ENCODE measurements at places on chromosomes 7 and 10. TPM values are rescaled to one million over a fixed set of nuclear protein-coding genes. Genes with fewer than 3 reads are reported as not detected.

AGMO gene
- total RNA-seq, result 1.4 TPM

ASAH2 gene
- total RNA-seq, result 1.3 TPM

STOX1 gene
- total RNA-seq, result 1.5 TPM

PON3 gene
- 1.6 TPM for total RNA-seq

PRDX3 gene
- total RNA-seq, result 118 TPM

GRCh38 chr10:73645251-73645650 lies 4.0 kb upstream of the MYOZ1 start:
- H3K36me3 ChIP-seq, result no peaks in the 10 kb centered on the region
- H3K4me3 ChIP-seq, result no peak overlapping the region
- no peak for DNase-seq
- H3K27ac ChIP-seq, result no peak overlapping the region
- H3K4me1 ChIP-seq, result no peaks in the 10 kb centered on the region

DNA sequence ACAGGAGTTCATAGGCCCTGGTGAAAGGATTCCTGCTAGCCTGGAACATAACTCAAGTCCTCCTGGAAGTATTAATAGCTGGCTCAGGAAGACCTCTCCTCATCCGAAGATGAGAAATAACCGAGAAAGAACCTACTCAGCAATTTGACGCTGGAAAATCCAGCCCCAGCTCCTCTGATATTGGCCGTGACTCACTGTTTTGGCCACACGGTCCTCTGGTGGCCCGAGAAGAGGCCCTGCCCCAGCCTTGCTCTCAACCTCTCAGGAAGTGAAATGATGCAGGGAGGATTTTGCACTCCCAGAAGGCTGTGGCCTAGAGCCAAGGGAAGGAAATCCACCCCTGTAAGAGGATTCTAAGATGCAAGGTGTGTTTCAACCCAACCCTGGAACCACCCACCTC lies 121.6 kb downstream of the MTPAP start:
- no peaks in the 10 kb centered on the region for H3K4me1 ChIP-seq
- no peaks in the 10 kb centered on the region for H3K36me3 ChIP-seq
- H3K27me3 ChIP-seq, result no peaks in the 10 kb centered on the region
- no peak overlapping the region for H3K27ac ChIP-seq
- no peak for DNase-seq
- H3K4me3 ChIP-seq, result no peak overlapping the region

- peak overlapping the region; percentile 66 for H3K4me3 ChIP-seq
- H3K27me3 ChIP-seq, result no peaks in the 10 kb centered on the region
- H3K27ac ChIP-seq, result no peak overlapping the region
- H3K36me3 ChIP-seq, result no peaks in the 10 kb centered on the region
These were observed 2.1 kb downstream of the VSIR start for GRCh38 chr10:71771204-71771603.

DNA sequence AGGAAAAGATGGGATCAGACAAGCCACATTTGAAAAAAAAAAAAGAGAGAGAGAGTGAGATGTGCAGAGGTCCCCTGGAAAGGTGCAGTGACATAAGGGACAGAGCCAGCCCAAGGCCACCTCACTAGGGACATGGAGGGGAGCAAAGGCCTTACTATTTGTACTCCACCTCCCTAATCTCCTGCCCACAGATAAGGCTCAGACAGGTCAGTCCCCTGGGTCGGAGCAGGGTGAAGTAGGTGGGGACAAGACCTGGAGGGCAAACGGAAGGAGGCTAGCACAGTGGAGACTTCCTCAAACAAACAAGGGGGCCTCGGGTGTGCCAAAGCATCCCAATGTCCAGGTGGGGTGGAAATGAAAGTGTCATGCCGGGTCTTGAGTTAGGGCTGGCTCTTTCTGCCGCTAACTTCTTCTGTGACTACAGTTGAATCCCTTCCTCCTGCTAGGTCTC lies 7.0 kb downstream of the PRF1 start:
- H3K36me3 ChIP-seq, result no peaks in the 10 kb centered on the region
- H3K27me3 ChIP-seq, result no peaks in the 10 kb centered on the region
- H3K27ac ChIP-seq, result no peak overlapping the region
- no peak overlapping the region for H3K4me3 ChIP-seq
- no peak for DNase-seq

GRCh38 chr7:82549616-82550285 lies 106.2 kb upstream of the CACNA2D1 start:
- H3K4me3 ChIP-seq, result no peak overlapping the region
- no peaks in the 10 kb centered on the region for H3K36me3 ChIP-seq
- H3K27me3 ChIP-seq, result no peaks in the 10 kb centered on the region
- H3K27ac ChIP-seq, result no peak overlapping the region
- no peaks in the 10 kb centered on the region for H3K4me1 ChIP-seq

DNA sequence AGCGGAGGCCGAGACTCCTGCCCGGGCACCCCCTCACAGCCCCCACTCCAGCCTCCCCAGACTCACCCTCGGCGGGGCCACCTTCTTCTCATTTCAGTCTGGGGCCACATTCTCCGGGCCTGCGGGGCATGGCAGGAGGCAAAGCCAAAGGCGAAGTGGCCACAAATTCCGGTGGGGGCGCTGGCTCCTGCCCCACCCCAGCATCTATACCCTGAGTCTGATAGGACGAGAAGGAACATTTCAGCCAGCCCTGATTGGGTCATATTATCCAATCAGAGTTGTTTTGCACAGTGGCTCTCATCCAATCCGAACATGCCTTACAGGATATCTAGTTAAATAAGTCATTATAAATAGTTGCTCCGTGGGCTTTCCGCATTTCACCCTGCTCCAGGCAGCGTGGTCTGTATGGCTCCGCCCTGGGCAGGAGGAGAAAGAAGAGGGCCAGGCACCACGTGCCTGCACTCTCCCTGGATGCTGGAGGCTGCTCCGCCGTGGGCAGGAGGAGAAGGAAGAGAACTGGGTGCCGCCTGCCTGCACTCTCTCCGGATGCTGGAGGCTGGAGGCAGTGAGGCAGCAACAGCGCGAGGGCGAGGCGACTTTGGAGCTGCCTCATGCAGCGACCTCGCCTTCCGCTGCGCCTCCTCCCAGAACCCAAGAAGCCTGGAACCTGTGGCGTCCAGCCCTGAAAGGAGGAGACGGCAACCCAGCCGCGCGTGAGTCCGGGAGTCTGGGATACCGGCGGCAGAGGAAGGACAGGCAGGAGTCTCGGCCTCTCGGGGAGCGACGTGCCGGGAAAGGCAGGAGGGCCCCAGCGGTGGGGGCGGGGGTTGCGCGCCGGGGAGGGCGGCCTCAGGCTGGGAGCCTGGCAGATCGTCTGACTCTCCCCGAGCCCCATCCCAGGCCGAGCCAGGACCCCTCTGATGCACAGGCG lies 162.9 kb downstream of the ZNF33B start:
- no peak overlapping the region for H3K27ac ChIP-seq
- DNase-seq, result peak; percentile 4
- H3K4me1 ChIP-seq, result no peaks in the 10 kb centered on the region
- H3K4me3 ChIP-seq, result no peak overlapping the region

DNA sequence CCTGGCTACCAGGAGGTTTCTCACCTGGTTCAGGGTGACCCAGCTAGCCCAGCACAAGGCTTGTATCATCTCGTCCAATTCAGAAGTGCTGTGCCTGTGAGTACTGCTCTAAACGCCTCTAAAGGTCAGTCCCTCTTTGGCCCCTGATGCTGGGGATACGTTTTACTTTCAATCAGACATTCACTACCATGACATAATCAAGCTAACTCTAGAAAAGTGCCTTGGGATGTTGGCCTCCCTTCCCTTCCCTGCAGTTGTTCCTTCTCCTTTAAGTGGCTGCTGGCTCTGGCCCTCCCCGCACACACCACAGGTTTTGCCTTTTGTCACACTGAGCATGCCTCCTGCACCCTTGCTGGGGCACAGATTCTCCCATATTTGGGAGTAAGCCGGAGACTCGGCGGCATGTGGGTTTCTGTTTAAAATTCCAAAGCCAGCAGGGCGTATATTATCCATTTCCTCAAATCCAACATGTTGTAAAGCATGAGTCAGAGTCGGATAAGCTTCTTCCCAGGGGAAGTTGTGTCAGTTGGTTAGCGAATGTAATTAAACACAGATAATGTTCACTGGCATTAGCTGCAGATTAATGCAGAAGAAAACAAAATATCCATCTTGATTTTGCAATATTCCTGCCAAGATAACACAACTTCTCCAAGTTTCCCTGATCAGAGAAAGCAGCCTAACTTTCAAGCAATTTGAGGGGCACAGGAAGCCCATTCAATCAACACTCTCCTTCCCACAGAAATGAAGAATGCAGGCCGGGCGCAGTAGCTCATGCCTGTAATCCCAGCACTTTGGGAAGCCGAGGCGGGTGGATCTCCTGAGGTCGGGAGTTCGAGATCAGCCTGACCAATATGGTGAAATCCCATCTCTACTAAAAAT lies 31.8 kb upstream of the VCL start:
- no peak overlapping the region for H3K4me3 ChIP-seq
- H3K27ac ChIP-seq, result peak overlapping the region; percentile 82
- H3K27me3 ChIP-seq, result no peaks in the 10 kb centered on the region
- H3K4me1 ChIP-seq, result peaks cover 2% of the 10 kb centered on the region

GRCh38 chr7:14888962-14889361 lies 13.6 kb downstream of the DGKB start:
- H3K4me3 ChIP-seq, result peak overlapping the region; percentile 22
- no peaks in the 10 kb centered on the region for H3K27me3 ChIP-seq
- no peak for DNase-seq
- no peaks in the 10 kb centered on the region for H3K36me3 ChIP-seq

DNA sequence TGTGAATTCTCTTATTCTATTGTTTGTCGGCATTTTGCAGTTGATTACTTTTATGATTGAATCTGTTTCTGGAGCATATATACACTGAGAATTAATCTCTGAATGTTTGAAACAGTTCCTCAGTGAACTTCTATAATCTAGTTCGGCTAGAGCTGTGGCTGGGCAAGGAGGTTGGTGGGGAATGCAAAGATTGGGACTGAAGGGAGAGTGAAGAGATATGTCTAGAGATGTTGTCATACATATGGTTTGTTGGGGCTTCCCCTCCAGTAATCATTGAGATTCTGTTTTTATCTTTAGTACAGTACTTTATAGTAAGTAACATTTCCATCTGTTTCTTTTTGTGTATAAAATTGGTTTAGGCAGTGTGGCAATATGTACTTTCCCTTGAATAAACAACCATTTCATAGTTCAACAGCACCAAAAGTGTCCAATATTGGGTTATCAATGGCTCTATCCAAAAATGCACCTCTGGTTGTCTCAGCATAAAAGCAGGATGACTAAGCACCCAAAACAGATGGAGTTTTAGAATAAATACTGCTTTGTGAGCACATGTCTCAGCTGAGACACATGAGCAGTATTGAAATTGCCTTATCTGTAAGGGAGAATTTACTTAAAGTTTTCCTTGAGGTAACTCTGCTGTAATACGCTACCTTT lies 36.7 kb downstream of the WAC start:
- H3K27ac ChIP-seq, result no peak overlapping the region
- H3K27me3 ChIP-seq, result no peaks in the 10 kb centered on the region
- H3K4me1 ChIP-seq, result no peaks in the 10 kb centered on the region

DNA sequence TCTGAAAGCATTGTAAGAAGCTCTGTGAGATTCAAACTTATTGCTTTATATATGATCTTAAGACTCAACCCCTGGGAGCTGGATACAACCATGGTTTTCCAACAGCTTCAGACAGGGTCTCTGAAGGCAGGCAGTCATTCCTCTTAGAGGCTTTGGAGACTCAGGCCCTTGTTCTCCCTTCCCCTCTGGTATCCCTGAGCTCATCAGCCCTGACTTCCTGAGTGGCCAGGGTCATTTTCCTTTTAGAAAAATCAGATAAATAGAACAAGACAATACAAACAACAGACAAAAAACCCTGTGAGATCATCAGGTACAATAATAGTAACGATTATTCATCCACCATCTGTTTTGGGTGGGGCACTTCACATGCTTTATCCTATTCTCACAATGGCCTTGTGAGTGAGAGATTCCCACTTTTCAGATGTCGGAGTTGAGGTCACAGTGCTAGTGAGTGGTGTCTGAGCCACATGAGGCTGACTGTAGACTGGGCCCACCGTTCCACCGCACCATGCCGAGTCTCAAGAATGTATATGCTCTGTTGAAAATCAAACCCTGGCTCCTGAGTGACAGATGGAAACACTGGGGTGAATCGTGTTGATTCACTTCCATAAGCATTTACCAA lies 144.2 kb downstream of the CXCL12 start:
- H3K4me1 ChIP-seq, result no peaks in the 10 kb centered on the region
- no peaks in the 10 kb centered on the region for H3K27me3 ChIP-seq
- H3K36me3 ChIP-seq, result no peaks in the 10 kb centered on the region
- H3K27ac ChIP-seq, result no peak overlapping the region

DNA sequence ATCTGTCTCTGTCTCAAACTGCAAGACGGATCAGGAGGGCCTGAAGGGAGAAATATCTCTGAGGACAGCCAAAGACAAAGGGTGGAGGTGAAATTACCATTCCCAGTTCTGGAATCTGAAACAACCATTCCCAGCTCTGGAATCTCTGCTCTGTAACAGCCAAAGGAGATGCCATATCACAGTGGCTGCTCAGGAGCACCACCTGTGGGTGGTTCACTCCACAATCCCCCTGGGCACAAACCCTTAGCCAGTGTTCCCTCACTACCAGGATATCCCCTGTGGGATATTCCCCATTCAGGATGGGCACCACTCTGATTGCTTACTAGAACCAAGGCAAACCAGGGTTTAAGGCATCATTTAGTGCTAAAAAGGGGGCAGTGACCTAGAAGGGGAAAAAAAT lies 199.0 kb downstream of the HTR7 start:
- H3K4me3 ChIP-seq, result no peak overlapping the region
- H3K27ac ChIP-seq, result no peak overlapping the region
- no peaks in the 10 kb centered on the region for H3K4me1 ChIP-seq
- DNase-seq, result no peak
- H3K27me3 ChIP-seq, result no peaks in the 10 kb centered on the region

- no peaks in the 10 kb centered on the region for H3K36me3 ChIP-seq
- no peak for DNase-seq
- H3K4me1 ChIP-seq, result peaks cover 8% of the 10 kb centered on the region
- H3K27ac ChIP-seq, result peak overlapping the region; percentile 32
- H3K27me3 ChIP-seq, result no peaks in the 10 kb centered on the region
- H3K4me3 ChIP-seq, result no peak overlapping the region
These were observed 9.1 kb downstream of the AHR start for GRCh38 chr7:17307558-17307957.

GRCh38 chr7:35805876-35806275 lies 5.0 kb downstream of the SEPTIN7 start:
- no peaks in the 10 kb centered on the region for H3K27me3 ChIP-seq
- no peak overlapping the region for H3K27ac ChIP-seq
- no peaks in the 10 kb centered on the region for H3K36me3 ChIP-seq
- H3K4me1 ChIP-seq, result peaks cover 13% of the 10 kb centered on the region
- H3K4me3 ChIP-seq, result no peak overlapping the region

DNA sequence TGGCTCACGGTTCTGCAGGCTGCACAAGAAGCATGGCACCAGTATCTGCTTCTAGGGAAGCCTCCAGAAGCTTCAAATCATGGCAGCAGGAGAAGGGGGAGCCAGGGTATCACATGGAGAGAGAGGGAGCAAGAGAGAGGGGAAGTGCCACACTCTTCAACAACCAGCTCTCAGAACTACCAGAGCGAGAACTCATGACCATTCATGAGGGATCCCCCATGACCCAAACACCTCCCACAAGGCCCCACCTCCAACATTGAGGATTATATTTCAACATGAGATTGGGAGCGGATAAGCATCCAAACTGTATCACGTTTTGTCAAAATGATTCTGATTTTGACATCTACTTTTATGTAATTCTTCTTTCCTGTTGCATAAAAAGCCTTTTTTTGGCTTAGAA lies 38.5 kb downstream of the CREM start:
- no peak for DNase-seq
- H3K4me1 ChIP-seq, result no peaks in the 10 kb centered on the region

- DNase-seq, result peak; percentile 88
- no peaks in the 10 kb centered on the region for H3K4me1 ChIP-seq
- H3K27ac ChIP-seq, result no peak overlapping the region
- no peak overlapping the region for H3K4me3 ChIP-seq
These were observed 936 bp upstream of the TCERG1L start for GRCh38 chr10:131312478-131312836.

Data from kidney (tissue), 22 donors.